GM18507 (cell line): ENCODE measurements at places on chromosomes 16 and 17.

DNA sequence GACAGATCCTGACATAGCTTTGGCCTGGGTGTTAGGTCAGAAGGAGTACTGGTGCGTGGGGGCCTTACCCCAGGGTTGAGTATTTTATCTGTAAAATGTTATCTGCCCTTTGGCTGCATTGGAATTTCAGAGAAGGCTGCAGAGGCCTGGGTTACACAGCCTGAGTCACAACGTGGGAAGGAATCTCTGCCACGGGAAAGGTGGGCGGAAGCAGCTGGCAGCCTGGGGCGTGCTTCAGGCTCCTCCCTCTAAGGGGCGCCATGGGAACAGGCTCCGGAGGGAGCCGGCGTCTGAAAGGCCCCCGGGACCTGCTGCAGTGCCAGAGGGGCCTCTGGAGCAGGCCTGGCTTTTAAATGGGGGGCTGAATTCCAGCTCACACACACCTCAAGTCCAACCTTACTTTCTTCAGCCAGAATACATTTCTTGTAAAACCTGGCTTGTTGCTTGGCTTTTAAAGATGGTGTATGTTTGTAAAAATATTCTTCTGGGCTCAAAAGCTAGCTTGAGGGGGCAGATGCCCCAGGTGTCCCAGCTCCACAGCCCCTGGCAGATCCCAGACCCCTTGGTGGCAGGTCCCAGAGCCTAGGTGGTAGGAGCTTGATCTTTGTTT, 142.2 kb downstream of the RAB11FIP4 start:
- no peak for DNase-seq

GRCh38 chr17:83099570-83100181, 20.3 kb downstream of the METRNL start:
- DNase-seq = no peak

DNA sequence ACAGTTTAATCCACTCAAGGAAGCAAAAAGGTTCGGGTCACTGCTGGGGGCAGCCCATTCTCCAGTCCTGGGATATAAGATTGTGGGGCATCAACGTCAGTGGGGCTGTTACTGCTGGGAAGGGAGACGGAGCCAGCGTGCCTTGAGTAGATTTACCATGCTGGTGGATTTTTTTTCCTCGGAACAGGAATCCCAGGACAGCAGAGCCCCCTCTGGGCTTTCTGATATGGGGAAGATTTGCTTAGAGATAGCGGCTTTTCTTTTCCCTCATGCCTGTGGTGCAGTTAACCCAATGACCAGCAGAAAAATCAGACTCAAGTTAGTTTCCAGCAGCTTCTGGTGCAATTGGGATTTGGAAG, 35.4 kb downstream of the WSCD1 start:
- no peak for DNase-seq

- no peak for DNase-seq
Measured at GRCh38 chr17:51734976-51735375, 423.5 kb downstream of the CA10 start.

- no peak for DNase-seq
Measured at GRCh38 chr16:12661656-12662172, 142.0 kb downstream of the CPPED1 start.

DNA sequence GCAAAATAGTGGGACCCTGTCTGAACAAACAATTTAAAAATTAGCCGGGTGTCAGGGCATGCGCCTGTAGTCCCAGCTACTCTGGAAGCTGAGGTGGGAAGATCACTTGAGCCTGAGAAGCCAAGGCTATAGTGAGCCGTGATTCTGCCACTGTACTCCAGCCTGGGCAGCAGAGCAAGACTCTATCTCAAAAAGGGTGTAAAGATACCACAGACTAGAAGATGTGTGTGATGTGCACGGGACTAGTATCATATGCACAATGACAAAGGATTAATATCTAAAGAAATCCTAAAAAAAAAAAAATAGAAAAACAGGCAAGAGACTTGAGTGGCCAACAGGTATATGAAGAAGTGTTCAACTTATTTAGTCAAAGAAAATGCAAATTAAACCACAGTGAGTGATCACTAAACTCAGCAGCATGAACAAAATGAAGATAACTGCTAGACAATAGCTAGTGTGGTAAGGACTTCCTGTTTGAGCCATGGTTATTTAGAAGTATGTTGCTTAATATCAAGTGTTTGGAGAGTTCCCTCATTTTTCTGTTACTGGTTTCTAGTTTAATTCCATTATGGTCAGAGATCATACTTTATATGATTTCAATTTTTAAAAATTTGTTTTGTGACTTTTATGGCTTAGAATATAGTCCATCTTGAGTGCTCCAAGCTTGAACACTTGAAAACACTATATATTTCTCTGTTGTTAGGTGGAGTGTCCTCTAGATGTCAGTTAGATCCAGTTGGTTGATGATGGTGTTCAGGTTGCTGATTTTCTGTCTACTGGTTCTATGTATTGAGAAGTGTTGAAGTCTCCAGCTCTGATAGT, 14.7 kb upstream of the SLX4 start:
- DNase-seq = no peak

- DNase-seq = no peak
Measured at GRCh38 chr17:43737722-43738121, 20.9 kb downstream of the SOST start.

- DNase-seq = no peak
Measured at GRCh38 chr16:17467923-17468540, 2.7 kb downstream of the XYLT1 start.

- DNase-seq = no peak
Measured at GRCh38 chr17:70370816-70371215, 201.5 kb downstream of the KCNJ2 start.

GRCh38 chr17:3603119-3603869, 5.9 kb downstream of the TRPV1 start:
- DNase-seq = no peak

- no peak for DNase-seq
Measured at GRCh38 chr17:8119581-8120519, 1.5 kb upstream of the ALOXE3 start.

GRCh38 chr17:35568561-35568960, 7.9 kb upstream of the SLFN14 start:
- DNase-seq = no peak

- DNase-seq = no peak
Measured at GRCh38 chr16:66380421-66380820, 13.9 kb downstream of the CDH5 start.

- no peak for DNase-seq
Measured at GRCh38 chr16:89014403-89015230, 37.6 kb upstream of the CBFA2T3 start.

DNA sequence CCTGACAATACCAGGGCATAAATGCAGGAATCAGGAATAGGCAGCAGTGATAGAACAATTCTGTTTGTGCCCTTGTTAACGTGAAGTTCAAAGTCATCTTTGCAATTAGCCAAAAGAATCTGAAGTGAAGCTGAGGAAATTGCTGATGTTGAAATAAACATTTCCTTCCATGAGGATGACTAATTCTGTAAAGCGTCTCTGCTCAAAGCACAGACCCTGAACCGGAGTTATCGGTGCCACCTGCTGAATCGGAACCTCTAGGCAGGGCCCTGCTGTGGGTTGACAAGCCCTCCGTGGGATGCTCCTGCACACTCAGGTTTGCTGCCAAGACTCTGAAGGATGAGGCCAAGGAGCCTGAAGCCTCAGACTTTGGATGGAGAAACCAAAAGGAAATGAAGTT, 37.0 kb upstream of the CDH1 start:
- no peak for DNase-seq
